NCI-H187 (cell line): ENCODE measurements at places on chromosomes 1 and 21.

- DNase-seq = no peak
Measured at GRCh38 chr1:109112056-109112651, 1.8 kb upstream of the ELAPOR1 start.

DNA sequence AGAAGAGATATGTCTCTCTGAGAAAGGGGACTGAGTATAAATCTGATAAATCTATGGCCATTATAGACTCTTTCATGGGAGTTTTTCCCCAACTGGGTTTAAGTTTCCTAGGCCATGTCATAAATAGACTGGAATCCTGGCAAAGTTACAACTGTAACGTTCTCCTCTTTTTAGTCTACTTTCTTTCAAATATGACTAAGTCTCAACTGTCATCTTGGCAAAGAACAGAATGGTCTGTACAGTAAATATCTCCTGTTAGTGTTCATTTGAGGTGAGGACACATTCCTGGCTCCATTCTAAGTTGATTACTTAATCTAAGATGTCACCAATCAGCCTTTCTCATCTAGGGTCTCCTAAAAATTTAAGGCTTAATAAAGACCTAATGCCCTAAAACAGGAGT is 300.5 kb downstream of the BRINP2 start:
- DNase-seq = no peak

- DNase-seq = no peak
Measured at GRCh38 chr1:234226113-234226818, 147.0 kb upstream of the COA6 start.

DNA sequence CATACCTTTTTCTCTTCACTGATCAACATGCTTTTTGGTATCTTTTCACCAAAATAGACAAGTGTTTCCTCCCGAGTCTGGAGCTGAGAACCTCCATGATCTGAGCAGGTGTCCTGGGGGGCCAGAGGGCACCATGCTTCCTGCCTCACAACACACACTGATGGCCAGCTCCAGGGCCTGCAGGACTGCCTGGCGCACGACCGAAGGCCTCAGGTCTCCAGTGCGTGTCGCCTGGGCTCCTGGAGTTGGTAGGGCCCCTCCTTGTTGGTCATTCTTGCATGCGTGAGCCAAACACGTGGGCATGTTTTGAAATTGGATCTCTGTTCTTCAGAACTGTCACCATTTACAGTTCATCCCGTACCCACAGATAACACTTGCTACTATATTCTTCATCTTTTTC is 64.4 kb downstream of the SLC37A1 start:
- DNase-seq = no peak

DNA sequence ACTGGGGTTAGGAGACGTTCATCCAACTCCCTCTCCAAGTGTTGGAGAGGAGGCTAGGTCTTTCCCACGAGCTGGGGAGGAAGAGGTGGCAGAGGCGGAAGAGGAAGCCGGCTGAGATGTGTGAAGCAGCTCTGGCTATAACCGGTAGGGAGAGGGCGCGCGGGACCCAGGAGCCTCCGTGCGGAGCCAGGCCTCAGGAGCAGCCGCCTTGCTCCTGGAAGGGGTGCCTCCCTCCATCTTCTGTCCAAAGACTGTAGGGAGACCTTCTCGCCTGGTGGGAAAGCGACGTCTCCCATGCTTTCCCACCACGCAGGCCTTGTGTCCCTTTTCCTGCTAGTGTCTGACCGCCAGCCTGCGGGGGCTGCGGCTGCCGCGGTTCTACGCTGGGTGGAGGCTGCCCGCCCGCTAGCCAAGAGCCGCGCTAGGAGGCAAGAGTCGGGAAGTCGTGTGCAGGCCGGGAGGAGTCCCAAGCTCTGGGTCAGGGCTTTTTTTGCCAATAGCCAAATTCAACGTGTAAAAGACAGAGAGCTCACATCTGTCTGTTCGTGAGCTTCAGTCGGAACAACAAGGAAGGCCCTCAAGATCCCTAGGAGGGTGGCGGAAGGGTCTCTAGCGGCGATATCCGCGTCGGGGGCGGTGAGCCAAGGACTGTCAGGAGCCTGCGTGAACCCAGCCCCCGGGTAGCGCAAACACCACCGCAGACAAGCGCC is 8.4 kb upstream of the NBPF11 start:
- DNase-seq = no peak
